ENCODE measurements at places on chromosomes 16 and 17.

- no peak for DNase-seq
These were observed 3.5 kb upstream of the SALL1 start for GRCh38 chr16:51154271-51155171.

GRCh38 chr17:63519116-63519881 lies 3.9 kb upstream of the KCNH6 start:
- no peak for DNase-seq

DNA sequence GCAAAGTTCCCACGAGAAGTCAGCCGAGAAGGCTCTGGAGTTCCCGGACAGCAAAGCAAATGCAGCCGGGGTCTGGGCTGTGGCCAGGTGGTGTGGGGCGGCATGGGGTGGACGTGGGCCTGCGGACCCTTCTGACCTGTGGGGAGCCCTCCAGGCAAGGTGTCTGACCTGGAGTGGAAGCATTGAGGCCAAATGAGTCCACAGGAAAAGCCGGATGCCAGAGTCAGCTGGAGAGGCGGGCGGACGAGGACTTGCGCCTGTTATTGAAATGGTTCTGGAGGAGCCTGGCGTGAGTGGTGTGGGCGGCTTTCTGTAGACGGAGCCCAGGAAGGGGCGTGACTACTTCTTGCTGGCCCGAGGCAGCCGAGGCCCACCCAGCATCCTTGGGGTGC lies 50.5 kb upstream of the ZNF750 start:
- DNase-seq, result no peak

DNA sequence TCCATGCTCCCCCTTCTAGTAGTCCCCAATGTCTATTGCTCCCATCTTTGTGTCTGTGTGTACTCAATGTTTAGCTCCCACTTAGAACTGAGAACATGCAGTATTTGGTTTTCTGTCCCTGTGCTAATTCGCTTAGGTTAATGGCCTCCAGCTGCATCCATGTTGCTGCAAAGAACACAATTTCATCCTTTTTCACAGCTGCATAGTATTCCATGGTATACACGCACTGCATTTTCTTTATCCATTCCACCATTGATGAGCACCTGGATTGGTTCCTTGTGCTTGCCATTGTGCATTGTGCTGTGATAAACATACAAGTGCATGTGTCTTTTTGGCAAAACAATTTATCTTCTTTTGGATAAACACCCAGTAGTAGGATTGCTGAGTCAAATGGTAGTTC lies 77.0 kb upstream of the HSBP1 start:
- DNase-seq, result no peak

- DNase-seq, result no peak
These were observed 166.2 kb upstream of the KCNJ16 start for GRCh38 chr17:69908626-69909368.

GRCh38 chr16:80725566-80726162 lies 78.7 kb downstream of the CDYL2 start:
- no peak for DNase-seq

- DNase-seq, result no peak
These were observed 13.8 kb upstream of the GFAP start for GRCh38 chr17:44928950-44929720.

DNA sequence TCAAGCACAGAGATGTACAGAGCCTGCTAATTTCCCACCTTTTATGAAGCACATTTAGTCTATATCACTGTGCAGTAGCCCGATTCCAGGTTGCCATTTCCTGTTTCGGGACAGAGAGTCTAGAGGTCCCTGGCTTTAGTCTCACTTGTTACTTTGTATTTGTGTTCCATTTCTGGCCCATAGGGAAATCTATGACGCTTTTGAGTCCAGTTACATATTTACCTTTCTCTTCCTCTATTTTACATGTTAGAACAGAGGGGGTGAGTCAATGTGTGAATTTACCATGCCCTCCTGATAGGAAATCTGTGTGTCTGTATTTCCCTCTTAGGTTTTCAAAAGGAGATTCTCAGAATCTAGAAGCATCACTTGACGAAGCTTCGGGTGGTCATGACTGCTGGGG lies 227.1 kb upstream of the ZFHX3 start:
- DNase-seq, result no peak

GRCh38 chr17:7911116-7911515 lies 5.0 kb downstream of the RNF227 start:
- DNase-seq, result no peak

DNA sequence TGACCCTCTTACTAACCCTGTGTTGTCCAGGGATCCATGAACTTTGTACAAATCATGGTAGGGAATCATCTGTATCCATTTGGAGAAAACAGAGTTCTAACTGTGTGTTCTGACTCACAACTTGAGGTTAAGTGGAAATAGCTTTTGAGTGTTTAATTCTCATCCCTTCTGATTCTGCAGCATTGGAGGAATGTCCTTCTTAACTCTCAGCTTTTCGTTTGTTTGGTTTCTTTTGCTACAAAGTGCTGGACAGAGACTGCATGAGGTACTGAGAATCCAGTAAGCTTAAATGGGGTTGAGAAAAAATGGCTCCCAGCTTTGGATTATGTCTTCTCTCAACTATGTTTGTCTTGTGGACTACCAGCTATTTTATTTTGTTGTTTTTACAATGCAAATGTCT lies 352.1 kb upstream of the KIF2B start:
- no peak for DNase-seq

- DNase-seq, result no peak
These were observed 721 bp downstream of the TBCD start for GRCh38 chr17:82752371-82753200.

GRCh38 chr17:30232015-30232823 lies 3.3 kb downstream of the SLC6A4 start:
- DNase-seq, result no peak

DNA sequence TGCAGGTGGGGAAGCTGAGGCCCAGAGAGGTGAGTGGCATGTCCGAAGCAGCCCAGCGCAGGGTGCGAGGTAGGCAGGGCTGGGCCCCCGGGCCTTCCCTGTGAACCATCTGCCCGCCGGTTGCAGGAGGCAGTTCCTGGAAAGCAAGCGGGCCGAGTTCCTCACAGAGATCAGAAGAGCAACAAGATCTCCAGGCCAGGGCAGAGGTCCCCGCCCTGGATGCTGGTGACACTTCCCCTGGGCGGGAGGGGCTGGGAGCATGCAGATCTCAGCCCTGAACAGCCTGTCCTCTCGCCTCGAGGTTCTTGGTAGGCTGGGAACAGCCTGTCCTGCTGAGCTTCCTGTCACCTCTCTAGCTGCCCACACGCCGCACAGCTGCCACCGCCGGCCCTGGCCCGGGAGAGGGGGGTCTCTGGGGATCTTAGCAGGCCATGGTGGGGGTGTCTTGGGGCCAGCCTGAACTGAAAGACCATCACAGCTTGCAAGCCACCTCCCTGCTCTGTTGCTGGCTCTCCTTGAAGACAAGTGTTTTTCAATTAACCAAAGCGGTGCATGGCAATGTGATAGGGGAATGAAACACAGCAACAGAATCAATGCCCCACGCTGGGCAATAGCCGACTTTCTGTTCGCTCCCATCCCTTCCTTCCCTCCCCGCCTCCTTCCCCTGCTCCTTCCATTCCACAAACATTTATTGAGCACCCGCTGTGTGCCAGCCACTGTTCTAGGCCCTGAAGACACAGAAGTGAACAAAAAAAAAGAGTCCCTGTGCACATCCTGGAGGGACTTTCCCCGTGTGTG lies 31.7 kb downstream of the SOCS1 start:
- peak; percentile 42 for DNase-seq

DNA sequence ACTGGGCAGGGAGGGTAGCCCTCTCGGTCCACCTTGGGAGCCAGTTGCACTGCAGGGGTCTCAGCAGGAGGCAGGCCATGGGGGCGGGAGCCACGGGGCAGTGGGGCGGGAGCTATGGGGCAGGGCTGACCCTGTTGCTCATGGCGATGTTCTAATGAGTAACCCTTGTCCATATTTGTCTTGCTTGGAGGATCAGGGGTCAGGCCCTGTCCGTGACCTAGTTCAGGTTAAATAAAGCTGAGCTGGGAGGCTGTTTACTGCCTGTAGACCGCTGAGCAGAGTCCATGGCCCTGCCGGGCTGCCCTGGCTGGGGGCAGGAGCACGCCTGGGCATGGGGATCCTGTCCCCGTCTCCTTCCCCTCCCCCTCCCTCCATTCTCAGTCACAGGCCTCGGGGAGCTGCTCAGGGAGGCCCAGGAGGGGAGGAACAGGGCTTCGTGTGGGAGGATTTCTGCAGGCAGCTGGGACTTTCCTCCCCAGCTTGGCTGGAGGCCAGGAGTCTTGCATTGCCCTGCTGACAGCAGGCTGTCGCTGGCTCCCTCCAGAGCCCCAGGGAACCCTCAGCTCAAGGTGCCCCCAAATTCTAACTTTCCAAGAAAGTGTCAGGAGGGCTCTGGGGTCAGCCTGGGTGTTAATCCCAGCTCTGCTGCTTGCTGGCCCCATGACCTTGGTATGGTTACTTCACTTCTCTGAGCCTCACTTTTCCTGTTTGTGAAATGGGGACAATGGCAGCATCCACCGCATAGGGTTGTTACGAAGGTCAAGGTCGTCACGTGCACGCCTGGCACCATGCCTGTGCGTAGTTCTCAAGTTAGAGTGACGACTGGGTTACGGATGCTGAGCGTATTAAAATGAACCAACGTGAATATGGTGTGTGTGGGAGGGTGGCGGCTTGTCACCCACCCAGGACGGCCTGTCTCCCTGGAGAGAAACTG lies 6.1 kb upstream of the SERPINF2 start:
- peak; percentile 44 for DNase-seq

DNA sequence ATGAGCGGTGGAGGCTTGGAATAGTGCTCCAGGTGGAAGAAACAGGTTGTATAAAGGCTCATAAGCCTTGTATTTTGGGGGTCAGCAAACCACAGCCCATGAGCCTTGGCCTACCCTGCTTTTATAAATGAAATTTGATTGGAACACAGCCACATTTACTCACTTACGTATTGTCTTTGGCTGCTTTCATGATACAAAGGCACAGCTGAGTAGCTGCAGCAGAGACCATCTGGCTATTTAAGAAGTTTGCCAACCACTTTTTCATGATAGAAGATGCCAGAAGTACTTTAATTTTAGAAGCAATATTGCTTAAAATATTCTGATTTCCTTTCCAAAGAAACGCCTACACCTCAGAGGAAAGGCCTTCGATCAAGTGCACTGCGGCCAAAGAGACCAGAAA lies 73.8 kb downstream of the C17orf58 start:
- DNase-seq, result no peak

- DNase-seq, result no peak
These were observed 275.1 kb upstream of the TBX2 start for GRCh38 chr17:61124562-61124961.

Data from stimulated activated CD4-positive, alpha-beta T cell treated with anti-CD3 and anti-CD28 coated beads, Interleukin-4, amount 100 ng/mL, for 4 hours (primary cell).